ENCODE measurements at places on chromosomes 2 and 18. TPM values are rescaled to one million over a fixed set of nuclear protein-coding genes. Genes with fewer than 3 reads are reported as not detected.

DNA sequence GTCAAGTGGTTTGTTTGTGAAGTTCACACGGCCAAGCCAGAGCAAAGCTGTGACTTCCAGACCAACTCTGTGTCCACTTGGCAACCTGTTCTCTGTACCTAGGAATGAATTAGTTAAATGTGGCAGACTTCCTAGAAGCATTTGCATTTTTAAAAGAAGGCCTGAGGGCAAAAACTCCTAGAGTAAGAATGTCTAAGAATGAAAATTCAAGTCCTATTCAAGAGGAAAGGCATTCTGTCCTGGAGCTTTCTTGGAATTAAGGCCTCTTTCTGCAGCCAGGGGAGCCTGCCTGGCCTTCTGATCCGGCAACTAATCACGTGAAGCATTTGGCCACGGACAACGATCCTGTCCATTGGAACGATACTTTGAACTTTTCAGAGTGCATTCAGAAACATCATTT lies 155.0 kb downstream of the SETBP1 start:
- no peak for DNase-seq

GRCh38 chr2:221129657-221130056 lies 442.4 kb downstream of the EPHA4 start:
- no peak for DNase-seq

GRCh38 chr2:201949181-201949926 lies 84.3 kb upstream of the FZD7 start:
- DNase-seq, result peak; percentile 21

Gene FOXI3
- total RNA-seq, result not detected

All from IMR-90 (cell line).